ENCODE measurements at places on chromosomes 7 and 10.

DNA sequence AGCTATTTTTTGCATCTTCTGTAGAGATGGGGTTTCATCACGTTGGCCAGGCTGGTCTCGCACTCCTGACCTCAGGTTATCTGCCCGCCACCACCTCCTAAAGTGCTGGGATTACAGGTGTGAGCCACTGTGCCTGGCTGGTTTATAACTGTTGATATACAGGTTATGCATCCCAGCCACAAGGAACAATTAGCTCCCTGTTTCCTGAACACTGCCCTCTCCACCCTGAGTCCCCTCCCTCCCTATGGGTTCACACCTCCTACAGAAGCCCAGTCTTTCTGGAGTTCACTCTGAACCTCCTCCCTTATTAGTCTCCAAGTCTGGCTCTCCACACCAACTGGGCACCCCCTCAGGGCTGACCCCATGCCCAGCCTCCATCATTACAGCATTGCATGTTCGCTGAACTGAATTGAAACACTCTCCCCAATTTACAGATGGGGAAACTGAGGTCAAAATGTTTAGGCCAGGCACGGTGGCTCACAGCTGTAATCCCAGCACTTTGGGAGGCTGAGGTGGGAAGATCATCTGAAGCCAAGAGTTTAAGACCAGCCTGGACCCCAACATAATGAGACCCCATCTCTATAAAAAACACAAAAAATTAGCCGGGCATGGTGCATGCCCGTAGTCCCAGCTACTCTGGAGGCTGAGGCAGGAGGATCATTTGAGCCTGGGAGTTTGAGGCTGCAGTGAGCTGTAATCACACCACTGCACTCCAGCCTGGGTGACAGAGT, 1.7 kb upstream of the CLIP2 start:
- no peak for DNase-seq

- DNase-seq, result no peak
Measured at GRCh38 chr10:24771943-24772694, 48.4 kb upstream of the ARHGAP21 start.

DNA sequence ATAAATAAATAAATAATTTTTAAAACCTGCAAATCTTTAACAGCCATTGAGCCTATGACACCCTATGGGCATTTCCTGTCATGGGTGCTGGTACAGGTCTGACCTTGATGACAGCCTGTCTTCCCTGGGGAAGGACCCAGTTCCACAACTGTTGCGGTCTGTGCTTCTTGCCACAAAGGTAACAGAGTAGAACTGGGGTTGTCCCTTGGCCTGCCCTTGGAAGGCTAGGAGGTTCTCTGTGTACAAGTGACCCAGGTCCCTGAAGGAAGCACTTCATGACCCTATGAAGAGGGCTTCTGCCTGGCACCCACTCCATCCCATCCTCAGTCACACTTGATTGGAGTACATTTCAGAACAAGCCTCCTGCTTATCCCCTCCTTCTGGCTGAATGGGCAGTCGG, 66.9 kb downstream of the OGDH start:
- no peak for DNase-seq

GRCh38 chr7:27826357-27826756, 86.4 kb downstream of the TAX1BP1 start:
- DNase-seq, result no peak

GRCh38 chr7:148042935-148043631, 547.5 kb upstream of the C7orf33 start:
- DNase-seq, result no peak

- DNase-seq, result no peak
Measured at GRCh38 chr7:19762631-19763030, 10.8 kb downstream of the TMEM196 start.
